Stimulated activated CD8-positive, alpha-beta memory T cell treated with anti-CD3 and anti-CD28 coated beads, Interleukin-4, amount 100 ng/mL, for 48 hours (primary cell): ENCODE measurements at places on chromosomes 3 and 15.

DNA sequence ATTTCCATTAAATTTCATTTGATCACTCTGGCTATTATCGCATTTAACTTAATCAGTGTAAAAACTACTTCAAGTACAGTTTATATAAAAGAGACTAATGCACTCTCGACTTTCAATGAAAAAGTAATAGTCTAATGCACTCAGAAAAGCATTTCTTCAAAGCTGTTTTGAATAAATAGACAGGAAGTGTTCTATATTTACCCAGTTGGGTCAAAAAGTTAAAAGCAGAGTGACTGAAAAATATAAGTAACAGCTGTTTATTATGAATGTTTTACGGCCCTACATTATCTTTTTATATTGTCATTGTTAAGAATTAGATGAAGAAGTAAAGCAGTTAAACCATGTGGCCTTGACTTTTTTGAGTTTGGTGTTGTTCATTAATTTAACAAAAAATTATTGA lies 391.8 kb downstream of the ZPLD1 start:
- no peak for DNase-seq

DNA sequence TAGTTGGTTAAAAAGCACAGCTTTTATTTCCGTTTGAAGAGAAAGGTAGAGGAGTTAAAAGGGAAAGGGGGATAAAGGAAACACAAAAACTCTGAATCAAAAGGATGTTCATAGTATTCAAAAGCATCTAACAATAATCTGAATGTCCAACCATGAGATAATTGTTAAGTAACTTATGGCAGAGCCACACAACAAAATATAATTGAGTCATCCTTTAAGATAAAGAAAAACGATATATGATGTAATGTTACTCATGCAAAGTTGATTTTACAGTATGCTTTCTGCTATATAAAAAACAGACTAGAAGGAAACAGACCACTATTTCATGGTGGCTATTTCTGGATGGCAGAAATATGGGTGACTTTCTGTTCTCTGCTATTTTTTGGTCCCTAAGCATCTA lies 3.9 kb downstream of the XPC start:
- DNase-seq: no peak

GRCh38 chr3:52839892-52840545 lies 5.2 kb upstream of the MUSTN1 start:
- no peak for DNase-seq

- no peak for DNase-seq
These were observed 223.9 kb downstream of the THRB start for GRCh38 chr3:24270744-24271143.
